ENCODE measurements at places on chromosomes 16 and 17. TPM values are rescaled to one million over a fixed set of nuclear protein-coding genes. Genes with fewer than 3 reads are reported as not detected.

The KRT222 gene
- not detected for total RNA-seq

DNA sequence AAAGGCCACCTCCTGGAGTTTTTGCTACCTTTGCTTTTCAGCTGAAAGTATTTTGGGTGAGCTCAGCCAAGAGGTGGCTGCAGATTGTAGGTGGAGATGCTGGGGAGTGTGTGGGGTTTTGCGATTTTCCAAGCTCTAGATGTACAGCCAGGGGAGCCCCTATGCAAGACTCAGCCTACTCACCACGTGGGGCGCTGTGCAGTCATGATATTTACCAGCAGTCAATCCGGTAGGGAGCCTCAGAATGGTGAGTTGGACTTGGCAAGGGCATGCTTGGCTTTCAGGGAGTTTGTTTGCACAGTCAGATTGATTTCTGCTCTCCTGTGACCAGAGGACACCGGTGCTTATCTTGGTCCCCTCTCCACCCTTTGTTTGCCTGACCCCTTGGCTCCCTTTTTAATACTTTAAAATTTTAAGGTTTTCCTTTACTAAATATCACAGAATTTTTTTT lies 175.3 kb downstream of the UTP18 start:
- no peak for DNase-seq

- DNase-seq = no peak
Measured at GRCh38 chr16:380762-381011, 1.1 kb downstream of the PGAP6 start.

DNA sequence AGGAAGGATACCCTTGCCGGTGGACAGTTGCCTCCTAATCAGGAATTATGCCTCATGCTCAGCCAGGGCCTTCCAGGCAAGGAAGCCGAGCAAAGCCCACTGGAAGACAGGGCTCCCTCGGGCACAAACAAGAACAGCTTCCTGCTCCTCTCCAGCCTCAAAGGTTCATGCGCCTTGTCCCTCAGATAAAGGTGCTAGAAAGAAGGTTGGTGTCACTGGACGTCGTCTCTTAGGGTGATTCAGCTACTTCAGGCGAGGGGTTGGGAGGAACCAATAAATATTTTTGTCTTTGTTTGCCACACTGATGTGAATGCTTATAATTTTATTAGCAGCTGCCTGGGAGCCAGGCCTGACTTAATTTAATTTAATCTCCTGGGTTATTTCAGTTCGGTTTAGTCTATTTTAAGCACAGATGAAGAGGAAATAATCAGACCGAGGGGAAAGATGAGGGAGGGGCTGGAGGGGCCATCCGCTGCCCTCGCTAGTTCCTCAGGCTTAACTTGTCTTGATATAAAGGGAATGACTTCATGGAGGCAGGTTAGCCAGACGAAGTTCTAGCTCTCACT lies 171.8 kb upstream of the CACNG5 start:
- no peak for DNase-seq
